Pancreas (tissue), 10 donors: ENCODE measurements at places on chromosomes 16 and 17. TPM values are rescaled to one million over a fixed set of nuclear protein-coding genes. Genes with fewer than 3 reads are reported as not detected.

- H3K4me1 ChIP-seq: peaks cover 26% of the 10 kb centered on the region
- no peaks in the 10 kb centered on the region for H3K36me3 ChIP-seq
- no peak overlapping the region for H3K4me3 ChIP-seq
- H3K27me3 ChIP-seq: no peaks in the 10 kb centered on the region
- DNase-seq: no peak
- H3K27ac ChIP-seq: peak overlapping the region; percentile 17
Observed at GRCh38 chr16:57629516-57630406, 1.3 kb downstream of the ADGRG1 start.

GRCh38 chr17:29357821-29358232 is 32.3 kb upstream of the TAOK1 start:
- no peaks in the 10 kb centered on the region for H3K27me3 ChIP-seq
- no peaks in the 10 kb centered on the region for H3K4me1 ChIP-seq
- H3K36me3 ChIP-seq: no peaks in the 10 kb centered on the region
- H3K4me3 ChIP-seq: no peak overlapping the region
- H3K27ac ChIP-seq: no peak overlapping the region

DNA sequence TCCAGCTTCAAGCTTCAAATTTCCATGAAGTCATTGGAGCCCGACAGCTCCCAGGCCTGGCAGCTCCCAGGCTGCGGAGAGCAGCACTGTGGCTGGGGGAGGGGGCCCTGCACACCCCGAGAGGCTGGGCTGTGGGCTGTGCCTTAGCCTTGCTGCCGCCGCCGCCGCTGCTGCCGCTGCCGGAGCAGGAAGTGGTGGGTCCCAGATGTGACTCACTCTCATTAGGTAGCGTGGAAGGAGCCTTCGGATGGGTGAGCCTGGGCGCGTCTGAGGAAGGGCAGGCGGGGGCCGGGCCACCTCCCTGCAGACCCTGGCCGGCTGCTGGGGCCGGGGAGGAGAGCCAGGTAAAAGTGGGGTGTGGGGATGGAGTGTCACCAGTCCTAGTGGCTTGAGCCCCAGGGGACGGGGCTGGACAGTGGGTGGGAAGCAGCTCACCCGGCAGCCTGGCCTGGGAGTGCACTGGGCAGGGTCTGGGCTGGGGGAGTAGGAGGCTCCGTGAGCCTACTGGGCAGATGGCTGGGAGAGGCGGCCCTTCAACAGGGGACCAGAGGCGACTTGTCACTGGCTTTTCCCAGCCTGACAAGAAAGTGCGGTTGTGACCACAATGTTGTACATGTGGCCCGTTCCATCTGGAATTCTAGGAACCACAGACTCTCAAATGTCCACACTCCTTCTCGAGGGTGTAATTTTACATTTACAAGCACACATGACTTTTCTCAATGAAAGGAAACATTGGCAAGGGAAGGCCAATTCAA is at the start of gene ADCY7:
Gene ADCY7 (plus strand): TSS at position 215 of the 755 bp plus-strand sequence. CDS start 21,629 bp downstream, outside the sequence.
- H3K27ac ChIP-seq: no peak within 1 kb of the TSS
- H3K4me1 ChIP-seq: no peaks in the 10 kb centered on the region
- H3K36me3 ChIP-seq: no peaks in the 10 kb centered on the region
- DNase-seq: peak; percentile 66
- H3K27me3 ChIP-seq: no peaks in the 10 kb centered on the region
- no peak within 1 kb of the TSS for H3K4me3 ChIP-seq

DNA sequence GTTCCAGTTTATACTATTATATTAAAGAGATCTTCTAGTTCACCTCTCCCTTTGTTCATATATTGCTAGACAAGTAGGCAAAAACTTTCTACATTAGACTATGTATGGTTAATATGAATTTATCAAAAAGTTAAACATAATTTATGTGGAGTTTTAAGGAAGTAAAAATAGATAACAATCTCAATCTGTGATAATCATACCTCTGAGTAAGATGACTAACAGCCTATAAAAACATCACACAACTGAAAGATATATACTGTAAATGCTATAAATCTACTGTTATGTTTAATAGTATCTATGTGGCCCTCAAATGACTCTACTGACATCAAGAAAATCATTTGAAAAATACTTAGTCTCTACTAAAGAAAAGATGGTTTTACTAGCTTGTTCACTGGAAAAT is 37.1 kb downstream of the AP1G1 start:
- H3K27ac ChIP-seq: no peak overlapping the region
- H3K4me3 ChIP-seq: no peak overlapping the region
- no peaks in the 10 kb centered on the region for H3K36me3 ChIP-seq
- no peaks in the 10 kb centered on the region for H3K27me3 ChIP-seq
- no peaks in the 10 kb centered on the region for H3K4me1 ChIP-seq

- no peak overlapping the region for H3K4me3 ChIP-seq
- no peak for DNase-seq
- H3K27me3 ChIP-seq: peaks cover 3% of the 10 kb centered on the region
- H3K27ac ChIP-seq: no peak overlapping the region
- H3K36me3 ChIP-seq: no peaks in the 10 kb centered on the region
Observed at GRCh38 chr16:47150067-47150466, 6.3 kb upstream of the NETO2 start.

Gene METTL9
- total RNA-seq: 55.2 TPM

Gene KLHDC4
- total RNA-seq: 26.1 TPM

Gene DPEP2
- total RNA-seq: 0.49 TPM
